Activated T-cell treated with anti-CD3 and anti-CD28 coated beads, Interleukin-2, amount 50 U/mL, for 1 hour (primary cell): ENCODE measurements at places on chromosomes 1 and 21.
A peak's percentile ranks its signal among the peaks of the same experiment; 100 is the strongest.

GRCh38 chr1:20594746-20595145 lies 5.8 kb downstream of the CDA start:
- no peak for DNase-seq

DNA sequence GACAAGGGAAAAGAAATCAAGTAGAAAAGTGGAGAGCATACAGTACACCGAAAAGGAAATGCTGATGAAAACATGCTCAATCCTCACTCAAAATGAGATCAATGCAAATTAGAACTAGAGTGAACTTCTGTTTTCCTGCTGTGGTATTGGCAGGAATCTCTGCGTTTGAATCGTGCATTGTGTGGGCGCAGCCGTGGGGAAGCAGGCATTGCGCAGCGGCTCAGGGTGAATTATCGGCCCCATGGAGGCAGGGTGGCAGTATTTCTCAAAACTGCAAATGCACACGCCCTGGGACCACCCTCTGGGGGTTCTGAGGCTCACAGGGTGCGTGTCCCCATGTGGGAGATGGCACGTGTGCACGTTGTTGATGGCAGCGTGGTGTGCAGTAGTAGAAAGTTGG lies 140.6 kb downstream of the PEX14 start:
- no peak for DNase-seq

- no peak for DNase-seq
These were observed 373.1 kb upstream of the USP24 start for GRCh38 chr1:55588309-55588708.

DNA sequence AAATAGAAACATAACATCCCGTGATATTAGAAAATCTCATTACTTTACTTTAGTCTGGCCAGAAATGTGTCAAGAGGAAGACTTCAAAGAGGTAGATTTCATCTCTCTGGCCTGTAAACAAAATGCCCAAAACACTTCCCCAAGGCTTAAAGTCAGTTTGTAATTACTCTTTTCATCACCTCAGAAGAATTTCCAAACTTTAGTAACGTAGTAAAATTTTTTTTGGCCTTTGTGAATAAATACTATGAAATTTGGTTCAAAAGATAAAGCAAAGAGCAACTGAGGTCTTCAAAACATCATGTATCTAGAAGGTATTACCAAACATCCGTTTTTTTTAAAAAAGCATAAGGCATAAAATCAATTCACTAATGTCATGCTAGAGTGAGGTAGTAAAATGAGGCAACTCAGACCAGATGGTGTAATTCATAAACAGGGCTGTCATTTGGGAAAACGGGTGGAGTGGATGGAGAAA lies 51.4 kb downstream of the LEPR start:
- no peak for DNase-seq

GRCh38 chr1:204128464-204128963 lies 23.3 kb downstream of the ETNK2 start:
- no peak for DNase-seq

DNA sequence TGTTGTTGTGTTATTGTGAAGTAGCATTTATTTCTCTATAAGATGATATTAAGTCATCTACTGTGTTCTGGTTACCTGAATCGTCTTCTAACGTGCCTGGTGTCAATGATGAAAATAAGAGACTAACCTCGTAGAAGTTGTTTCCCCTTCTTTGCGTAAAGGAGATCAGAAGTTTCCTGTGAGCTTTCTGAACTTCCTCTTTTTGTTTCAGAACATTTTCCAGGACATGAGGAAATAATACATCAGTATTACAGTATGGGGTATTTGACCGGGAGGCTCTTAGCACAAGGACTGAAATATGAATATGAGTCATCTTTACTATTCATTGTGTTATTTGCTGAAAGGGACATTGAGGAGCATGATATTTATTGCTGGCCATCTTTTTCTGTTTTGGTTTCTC lies 1.3 kb downstream of the ST6GALNAC3 start:
- no peak for DNase-seq

DNA sequence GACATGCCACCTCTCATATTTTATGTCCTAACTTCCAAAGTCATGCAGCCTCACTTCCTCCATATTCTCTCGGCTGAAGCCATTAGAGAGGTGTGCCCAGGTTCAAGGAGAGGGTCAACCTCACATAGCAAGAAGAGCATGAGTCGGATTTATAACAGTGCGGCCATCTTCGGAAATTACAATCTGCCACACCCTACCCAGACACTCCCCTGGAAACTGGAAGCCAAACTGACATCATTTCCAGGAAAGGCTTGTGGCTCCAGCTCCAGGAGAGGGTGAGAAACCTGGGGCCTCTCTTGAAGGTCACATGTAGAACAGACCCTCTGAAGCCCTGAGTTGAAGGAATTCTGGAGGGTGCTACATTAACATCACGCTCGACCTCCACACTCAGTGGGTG lies 73.5 kb downstream of the RRAGC start:
- no peak for DNase-seq

DNA sequence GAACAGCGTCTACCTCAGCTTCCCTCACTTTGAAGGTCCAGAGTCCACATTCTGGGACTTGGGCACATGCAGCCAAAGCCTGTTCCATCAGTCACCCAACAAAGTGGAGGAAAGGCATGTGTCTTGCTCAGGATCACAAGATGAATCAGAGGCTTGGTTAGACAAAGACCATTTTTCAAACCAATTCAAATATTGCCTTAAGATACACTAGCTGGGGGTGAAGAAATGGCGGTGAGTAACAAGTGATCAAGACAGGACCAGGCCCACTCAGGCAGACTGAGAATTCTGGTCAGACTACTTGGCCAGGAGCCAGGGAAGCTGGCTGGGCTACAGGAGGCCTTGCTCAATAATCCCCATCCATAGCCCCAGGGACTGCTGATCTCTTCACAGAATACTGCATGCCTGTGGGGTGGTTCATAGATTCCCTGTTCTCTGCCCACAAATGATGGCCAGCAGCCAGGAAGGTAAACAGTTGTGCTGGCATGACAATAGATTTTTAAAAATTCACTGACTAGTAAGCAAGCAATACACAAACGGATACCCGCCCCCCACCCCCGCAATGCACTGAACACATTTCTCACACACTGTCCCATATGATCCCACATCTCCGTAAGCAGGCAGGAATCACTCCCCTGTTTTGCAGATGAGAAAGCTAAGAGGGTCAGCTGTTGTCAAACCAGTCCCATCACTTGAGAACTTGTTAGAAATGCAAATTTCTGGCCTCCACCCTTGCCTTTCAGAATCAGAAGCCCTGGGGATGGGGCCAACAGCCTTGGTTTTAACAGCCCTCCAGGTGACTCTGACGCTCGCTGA lies 27.2 kb downstream of the ERI3 start:
- no peak for DNase-seq

DNA sequence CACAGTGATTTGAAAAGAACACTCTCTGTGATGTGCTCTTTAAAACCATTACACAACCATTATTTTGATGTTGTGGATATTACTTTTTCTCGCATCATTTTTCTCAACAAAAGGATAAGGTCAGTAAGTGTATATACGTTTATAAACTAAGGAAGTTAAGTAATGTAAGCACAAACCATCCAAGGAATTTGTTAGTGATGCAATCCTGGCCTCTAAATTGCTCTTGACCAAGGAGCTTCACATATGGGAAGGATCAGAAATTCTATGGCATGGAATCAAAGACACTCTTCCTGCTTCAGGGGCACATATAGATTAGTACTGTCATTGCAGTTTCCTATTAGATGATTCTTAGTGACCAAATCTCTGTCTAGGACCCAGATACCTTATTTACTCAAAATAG lies 3.6 kb upstream of the PPP2R5A start:
- no peak for DNase-seq

DNA sequence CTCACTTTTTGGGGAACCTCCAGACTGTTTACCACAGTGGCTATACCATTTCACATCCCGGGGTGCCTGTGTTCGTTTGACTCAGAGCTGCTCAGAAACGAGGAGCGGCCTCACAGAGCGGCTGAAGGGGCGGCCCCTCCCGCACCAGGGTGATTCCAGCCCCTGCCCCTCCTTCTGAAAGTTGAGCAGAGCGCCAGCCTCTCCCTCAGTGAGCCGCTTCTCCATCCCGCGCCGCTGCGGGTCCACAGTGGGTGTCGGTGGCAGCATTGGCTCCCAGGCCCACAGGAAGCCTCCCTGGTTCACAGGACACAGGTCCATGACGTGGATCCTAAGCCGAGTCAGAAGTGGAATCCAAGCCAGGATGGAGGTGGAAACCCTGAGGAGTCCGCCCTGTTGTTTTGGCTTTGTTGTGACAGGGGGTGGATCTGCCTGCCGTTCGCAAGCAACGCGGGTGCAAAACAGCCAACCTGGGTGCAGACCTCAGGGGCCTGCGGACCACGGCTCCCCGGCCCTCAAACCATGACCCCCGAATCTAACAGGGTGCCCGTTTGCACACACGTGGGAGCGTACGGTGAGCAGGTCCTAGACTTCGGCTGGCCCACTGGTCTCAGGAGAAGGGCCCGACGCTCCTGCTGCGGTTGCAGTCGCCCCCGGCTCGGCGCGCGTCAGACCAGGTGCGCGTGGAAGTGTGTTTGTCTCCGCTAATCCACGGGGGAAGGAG lies 186.8 kb upstream of the ARHGEF16 start:
- no peak for DNase-seq

DNA sequence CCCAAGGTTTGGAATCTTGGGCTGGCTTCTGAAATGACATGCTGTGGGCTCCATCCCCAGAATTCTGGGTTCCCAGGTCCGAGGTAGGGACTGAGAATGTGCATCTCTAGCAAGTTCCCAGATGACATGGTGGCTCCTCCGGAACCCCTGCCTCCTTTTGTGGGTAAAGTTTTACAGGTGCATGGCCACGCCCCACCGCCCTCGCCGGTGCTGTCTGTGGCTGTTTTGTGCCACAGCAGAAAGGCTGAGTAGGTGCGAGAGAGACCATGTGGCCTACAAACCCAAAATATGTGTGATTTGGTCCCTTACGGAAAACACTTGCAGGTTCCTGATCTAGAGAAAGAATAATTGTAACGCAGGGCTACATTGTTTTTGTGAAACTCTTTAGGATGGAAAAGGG lies 30.9 kb downstream of the SKI start:
- peak; percentile 78 for DNase-seq

- DNase-seq, result no peak
These were observed 14.4 kb downstream of the INAVA start for GRCh38 chr1:200909071-200909470.

GRCh38 chr1:48617252-48617651 lies 145.2 kb upstream of the SPATA6 start:
- DNase-seq, result no peak

GRCh38 chr1:175679981-175680652 lies 63.3 kb downstream of the TNR start:
- no peak for DNase-seq

DNA sequence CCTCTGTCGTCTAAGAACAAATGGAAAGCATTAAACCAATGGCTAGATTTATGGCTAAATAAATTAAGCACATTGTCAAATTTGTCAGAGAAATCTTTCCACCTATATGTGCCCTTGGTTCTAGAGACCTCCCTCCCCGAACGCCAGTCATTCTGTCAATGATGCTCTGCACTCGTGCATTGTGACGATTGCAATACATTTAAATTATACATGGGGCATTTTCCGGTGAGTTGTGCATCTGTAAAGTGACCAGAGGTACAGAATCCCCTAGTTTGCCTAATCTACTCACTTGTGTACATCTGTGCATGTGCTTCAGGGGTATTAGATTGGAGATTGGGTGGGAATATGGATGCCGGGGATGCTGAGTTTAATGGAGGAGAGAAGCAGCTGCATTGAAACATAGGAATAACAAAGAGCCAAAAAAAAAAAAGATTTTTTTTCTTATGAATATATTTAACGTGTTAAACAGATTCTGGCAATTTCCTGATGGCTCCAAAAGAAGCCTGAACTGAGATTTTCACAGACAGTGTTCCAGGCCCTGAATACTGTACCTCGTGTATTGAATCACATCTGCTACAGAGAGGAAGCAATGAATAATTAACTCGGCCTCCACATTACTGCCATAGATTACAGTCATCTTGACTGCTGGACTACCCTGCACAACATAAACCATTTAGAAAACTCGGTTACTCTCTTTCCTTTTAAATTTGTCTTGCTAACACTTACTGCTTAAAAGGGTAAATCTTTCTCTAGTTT lies 149.0 kb upstream of the C1orf87 start:
- no peak for DNase-seq

GRCh38 chr21:42002421-42002958 lies 7.7 kb downstream of the ZBTB21 start:
- peak; percentile 53 for DNase-seq

- no peak for DNase-seq
These were observed 106.3 kb upstream of the TRABD2B start for GRCh38 chr1:48103495-48103894.

GRCh38 chr1:99227056-99227897 lies 37.0 kb upstream of the PLPPR4 start:
- no peak for DNase-seq

DNA sequence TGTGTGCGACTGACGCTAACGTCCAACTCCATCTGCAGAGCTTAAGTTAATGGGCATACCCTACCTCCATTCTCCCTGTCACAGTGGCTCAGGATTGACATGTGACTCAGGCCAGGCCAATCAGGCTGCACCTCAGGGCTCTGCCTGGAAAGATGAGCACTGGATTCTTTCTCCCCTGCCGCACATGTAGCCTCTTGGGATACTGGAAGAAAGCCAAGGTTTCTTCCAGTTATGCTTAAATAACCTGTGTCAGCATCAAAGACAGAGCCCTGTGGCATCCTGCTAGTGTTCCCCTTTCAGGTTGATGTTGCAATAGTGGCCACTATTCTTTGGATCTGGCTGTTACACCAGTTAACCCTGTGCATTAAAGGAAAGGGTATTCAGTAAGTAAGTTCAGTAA lies 55.0 kb upstream of the SYT6 start:
- DNase-seq, result no peak

DNA sequence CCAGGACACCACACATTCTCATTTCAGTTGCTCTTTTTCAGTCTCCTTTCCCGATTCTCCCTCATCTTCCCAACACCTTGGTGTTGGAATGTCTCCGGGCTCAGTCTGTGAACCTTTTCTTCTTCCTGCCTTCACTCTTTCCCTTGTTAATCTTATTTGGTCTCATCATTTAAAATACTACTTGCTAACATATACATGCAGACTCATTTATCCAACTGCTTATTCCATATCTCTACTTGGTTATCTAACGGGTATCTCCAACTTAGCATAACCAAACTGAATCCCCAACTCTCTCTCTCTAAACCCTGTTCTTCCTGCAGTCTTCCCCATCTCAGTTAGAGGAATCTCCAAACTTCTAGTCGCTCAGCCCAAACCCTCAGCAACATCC lies 26.2 kb downstream of the RAB3B start:
- no peak for DNase-seq

- no peak for DNase-seq
These were observed 425.4 kb downstream of the ADGRL2 start for GRCh38 chr1:82226186-82226505.

GRCh38 chr1:15851210-15852035 lies 3.9 kb downstream of the SPEN start:
- DNase-seq, result no peak

- DNase-seq, result no peak
These were observed 35.4 kb downstream of the PKP1 start for GRCh38 chr1:201318504-201319340.

GRCh38 chr1:203906932-203907331 lies 45.5 kb downstream of the SNRPE start:
- no peak for DNase-seq
